ENCODE measurements at places on chromosomes 4 and X.

DNA sequence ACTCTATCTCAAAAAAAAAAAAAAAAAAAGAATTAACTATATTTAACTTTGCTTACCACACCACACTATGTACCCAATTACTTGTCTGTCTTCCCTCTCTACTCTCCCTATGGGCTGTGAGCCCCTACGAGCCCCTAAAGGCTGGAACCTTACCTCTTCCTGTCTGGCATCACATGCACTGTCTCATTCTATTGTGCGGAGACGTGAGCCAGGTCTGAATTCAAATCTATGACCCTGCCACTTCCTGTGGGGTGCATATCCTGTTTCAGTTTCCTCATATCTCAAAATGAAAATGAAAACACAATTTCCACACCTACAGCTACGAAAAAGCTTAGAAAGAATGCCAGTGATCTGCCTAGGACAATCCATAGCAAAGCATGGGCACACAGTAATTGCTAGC is 42.9 kb upstream of the HS3ST1 start:
- DNase-seq = peak; percentile 83

GRCh38 chr4:5890063-5890727 is 2.7 kb downstream of the CRMP1 start:
- DNase-seq = no peak

GRCh38 chr4:3792813-3793212 is 26.6 kb downstream of the ADRA2C start:
- DNase-seq = no peak

DNA sequence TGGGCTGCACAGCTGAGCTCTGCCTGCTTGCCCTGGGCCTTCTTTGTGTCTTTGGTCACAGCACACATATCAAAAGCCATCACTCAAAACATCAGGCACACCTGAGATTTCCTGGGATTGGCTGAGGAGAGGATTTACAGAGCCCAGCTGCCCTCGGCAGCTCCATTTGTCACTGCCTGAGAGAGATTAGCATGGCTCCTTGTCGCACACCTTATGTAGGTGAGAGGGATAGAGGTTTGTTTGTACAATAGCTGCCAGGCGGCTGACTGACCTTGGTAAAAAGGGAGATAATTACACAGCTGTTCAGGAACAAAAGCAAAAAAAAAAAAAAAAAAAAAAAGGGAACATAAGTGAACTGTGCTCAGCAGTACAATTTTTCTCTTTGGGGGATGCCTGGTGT is 63.2 kb downstream of the MGST2 start:
- DNase-seq = no peak
